ENCODE measurements at places on chromosomes 5 and 9. TPM values are rescaled to one million over a fixed set of nuclear protein-coding genes. Genes with fewer than 3 reads are reported as not detected.
A peak's percentile ranks its signal among the peaks of the same experiment; 100 is the strongest.

- no peak overlapping the region for H3K27ac ChIP-seq
- H3K27me3 ChIP-seq: peaks cover 5% of the 10 kb centered on the region
- no peak for DNase-seq
- H3K4me3 ChIP-seq: peak overlapping the region; percentile 65
- H3K4me1 ChIP-seq: peaks cover 34% of the 10 kb centered on the region
- no peaks in the 10 kb centered on the region for H3K36me3 ChIP-seq
These were observed 70.4 kb downstream of the MVB12B start for GRCh38 chr9:126397056-126397455.

GRCh38 chr9:87354147-87354546 lies 143.5 kb upstream of the DAPK1 start:
- H3K4me3 ChIP-seq: no peak overlapping the region
- H3K36me3 ChIP-seq: no peaks in the 10 kb centered on the region
- DNase-seq: no peak
- no peaks in the 10 kb centered on the region for H3K4me1 ChIP-seq
- H3K27ac ChIP-seq: no peak overlapping the region

DNA sequence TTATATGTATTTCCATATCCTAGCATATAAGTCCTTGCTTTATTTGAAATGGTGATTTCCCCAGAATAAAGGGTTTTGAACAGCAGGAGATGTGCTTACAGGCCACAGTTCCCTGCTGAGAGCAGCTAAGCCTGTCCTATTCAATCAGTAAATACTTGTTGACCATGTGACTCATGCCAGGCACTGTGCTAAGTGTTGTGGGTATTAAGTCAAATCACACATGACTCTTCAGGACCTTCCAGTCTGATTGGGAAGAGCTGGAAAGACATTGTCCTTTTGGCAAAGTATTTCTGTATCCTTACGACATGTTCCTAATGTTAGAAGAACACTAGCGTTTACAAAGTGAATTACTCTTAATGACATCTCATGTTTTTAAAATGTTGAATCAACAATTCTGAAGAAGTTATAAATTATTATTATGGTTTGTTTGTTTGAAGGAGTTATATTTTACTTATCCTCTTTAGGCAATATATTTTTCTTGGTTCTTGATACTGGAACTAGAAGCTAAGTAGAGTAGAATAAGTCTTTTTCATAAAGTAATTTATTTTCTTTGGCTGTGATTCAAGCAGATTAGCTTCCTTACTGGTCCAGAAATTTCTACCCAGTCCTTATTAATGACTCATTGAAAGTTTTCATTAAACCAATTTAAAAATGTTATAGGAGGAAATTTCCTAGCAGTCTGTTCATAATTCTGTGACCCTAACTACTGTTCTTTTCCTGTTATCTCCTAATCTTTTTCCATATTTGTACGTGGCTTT lies 82.1 kb downstream of the GAPVD1 start:
- H3K27me3 ChIP-seq: no peaks in the 10 kb centered on the region
- DNase-seq: no peak
- H3K27ac ChIP-seq: no peak overlapping the region
- no peak overlapping the region for H3K4me3 ChIP-seq
- peaks cover 6% of the 10 kb centered on the region for H3K36me3 ChIP-seq

- DNase-seq: no peak
- H3K27ac ChIP-seq: no peak overlapping the region
- no peaks in the 10 kb centered on the region for H3K36me3 ChIP-seq
- no peak overlapping the region for H3K4me3 ChIP-seq
- H3K27me3 ChIP-seq: no peaks in the 10 kb centered on the region
These were observed 655.3 kb downstream of the HTR1A start for GRCh38 chr5:63306909-63307308.

DNA sequence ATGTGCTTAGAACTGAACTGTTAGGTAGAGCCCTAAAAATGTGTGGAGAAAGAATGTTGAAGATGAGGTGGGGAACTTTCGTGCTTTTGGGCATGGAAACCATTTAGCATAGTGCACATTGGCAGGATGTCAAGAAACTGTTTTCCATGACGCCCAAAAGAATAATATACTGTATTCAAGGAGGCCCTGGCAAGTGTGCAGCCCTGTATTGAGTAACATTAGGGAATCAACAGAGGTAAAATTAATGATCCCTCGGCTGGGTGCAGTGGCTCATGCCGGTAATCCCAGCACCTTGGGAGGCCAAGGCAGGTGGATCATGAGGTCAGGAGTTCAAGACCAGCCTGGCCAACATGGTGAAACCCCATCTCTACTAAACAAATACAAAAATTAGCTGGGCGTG lies 20.9 kb upstream of the PLIN2 start:
- H3K27ac ChIP-seq: no peak overlapping the region
- no peaks in the 10 kb centered on the region for H3K36me3 ChIP-seq
- no peaks in the 10 kb centered on the region for H3K27me3 ChIP-seq
- no peaks in the 10 kb centered on the region for H3K4me1 ChIP-seq
- no peak overlapping the region for H3K4me3 ChIP-seq

- DNase-seq: no peak
- H3K4me3 ChIP-seq: no peak overlapping the region
- no peaks in the 10 kb centered on the region for H3K36me3 ChIP-seq
- H3K27ac ChIP-seq: no peak overlapping the region
- H3K27me3 ChIP-seq: no peaks in the 10 kb centered on the region
- H3K4me1 ChIP-seq: no peaks in the 10 kb centered on the region
These were observed 360.3 kb downstream of the LRRC70 start for GRCh38 chr5:62938927-62939326.

GRCh38 chr5:155631116-155631515 lies 617.6 kb downstream of the KIF4B start:
- no peaks in the 10 kb centered on the region for H3K4me1 ChIP-seq
- H3K27me3 ChIP-seq: peaks cover 28% of the 10 kb centered on the region
- no peak for DNase-seq
- H3K4me3 ChIP-seq: no peak overlapping the region
- H3K36me3 ChIP-seq: no peaks in the 10 kb centered on the region

GRCh38 chr5:9712911-9713310 lies 82.8 kb upstream of the TAS2R1 start:
- no peak for DNase-seq
- no peaks in the 10 kb centered on the region for H3K4me1 ChIP-seq
- H3K27me3 ChIP-seq: no peaks in the 10 kb centered on the region
- no peak overlapping the region for H3K27ac ChIP-seq
- H3K36me3 ChIP-seq: peaks cover 5% of the 10 kb centered on the region

DNA sequence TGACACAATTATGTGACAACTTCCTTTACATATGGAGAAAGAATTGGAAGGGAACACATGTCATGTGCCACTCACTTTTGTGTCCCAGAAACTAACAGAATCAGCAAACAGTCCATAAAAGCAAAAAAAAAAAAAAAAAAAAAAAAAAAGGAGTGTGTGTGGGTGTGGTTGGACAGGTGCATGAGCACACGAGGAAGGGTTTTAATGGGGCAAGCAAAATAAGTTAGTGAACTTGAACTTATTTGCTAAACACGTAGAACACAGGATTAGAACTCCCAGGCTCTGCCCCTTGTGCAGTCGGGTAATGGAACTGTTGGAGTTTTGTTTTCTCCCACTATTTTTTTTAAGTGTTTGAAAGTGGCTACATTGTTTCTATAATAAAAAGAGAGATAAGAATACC lies 74.8 kb upstream of the PJA2 start:
- peaks cover 14% of the 10 kb centered on the region for H3K27me3 ChIP-seq
- H3K4me1 ChIP-seq: no peaks in the 10 kb centered on the region
- no peak overlapping the region for H3K4me3 ChIP-seq

DNA sequence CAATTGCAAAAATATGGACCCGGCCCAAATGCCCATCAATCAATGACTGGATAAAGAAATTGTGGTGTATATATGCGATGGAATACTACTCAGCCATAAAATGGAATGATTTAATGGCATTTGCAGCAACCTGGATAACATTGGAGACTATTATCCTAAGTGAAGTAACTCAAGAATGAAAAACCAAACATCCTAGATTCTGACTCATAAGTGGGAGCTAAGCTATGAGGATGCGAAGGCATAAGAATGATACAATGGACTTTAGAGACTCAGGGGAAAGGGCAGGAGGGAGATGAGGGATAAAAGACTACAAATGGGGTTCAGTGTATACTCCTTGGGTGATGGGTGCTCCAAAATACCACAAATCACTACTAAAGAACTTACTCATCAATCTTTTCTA lies 247.6 kb upstream of the FBXL7 start:
- H3K27ac ChIP-seq: no peak overlapping the region
- no peaks in the 10 kb centered on the region for H3K4me1 ChIP-seq
- no peaks in the 10 kb centered on the region for H3K27me3 ChIP-seq

- H3K27me3 ChIP-seq: no peaks in the 10 kb centered on the region
- peaks cover 49% of the 10 kb centered on the region for H3K4me1 ChIP-seq
- no peak for DNase-seq
- H3K27ac ChIP-seq: peak overlapping the region; percentile 88
These were observed 75.4 kb upstream of the RPS23 start for GRCh38 chr5:82353522-82353921.

DNA sequence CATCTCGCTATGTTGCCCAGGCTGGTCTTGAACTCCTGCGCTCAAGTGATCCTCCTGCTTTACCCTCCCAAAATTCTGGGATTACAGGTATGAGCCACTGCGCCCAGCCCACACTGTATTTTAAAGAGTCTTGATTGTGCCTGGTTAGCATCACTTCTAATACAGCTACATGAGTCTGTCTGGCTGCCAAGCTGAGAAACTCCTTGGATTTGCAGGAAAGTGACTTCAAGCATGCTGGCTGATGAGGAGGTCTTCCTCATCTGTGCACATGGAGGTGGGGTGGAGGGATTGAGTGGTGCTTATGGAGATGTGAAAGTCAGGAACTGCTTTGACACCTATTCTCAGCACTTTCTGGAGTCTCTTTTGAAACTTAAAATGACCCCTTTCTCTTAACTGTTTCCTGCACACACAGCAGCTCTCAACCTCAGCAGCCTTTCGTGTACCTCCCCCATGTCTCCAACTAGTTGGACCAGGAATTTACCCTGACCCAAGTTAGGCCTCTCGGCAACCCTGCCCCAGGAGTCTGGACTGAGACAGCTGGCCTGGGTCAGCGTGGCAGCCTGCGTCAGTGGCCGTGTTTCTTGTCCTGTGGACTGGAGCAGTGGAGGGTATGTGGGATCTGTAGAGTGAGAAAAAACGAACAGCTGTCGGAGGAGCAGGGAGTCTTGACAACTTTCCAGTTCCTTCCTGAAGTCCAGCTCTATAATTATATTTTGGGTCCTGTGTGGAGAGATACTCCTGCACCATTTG lies 72.5 kb downstream of the ACER2 start:
- H3K4me1 ChIP-seq: no peaks in the 10 kb centered on the region
- H3K4me3 ChIP-seq: no peak overlapping the region
- DNase-seq: no peak
- H3K27me3 ChIP-seq: peaks cover 32% of the 10 kb centered on the region

- no peak overlapping the region for H3K27ac ChIP-seq
- peaks cover 39% of the 10 kb centered on the region for H3K27me3 ChIP-seq
- H3K4me1 ChIP-seq: peaks cover 5% of the 10 kb centered on the region
- H3K36me3 ChIP-seq: no peaks in the 10 kb centered on the region
- DNase-seq: no peak
These were observed 230.3 kb downstream of the GLIS3 start for GRCh38 chr9:4069457-4070153.

DNA sequence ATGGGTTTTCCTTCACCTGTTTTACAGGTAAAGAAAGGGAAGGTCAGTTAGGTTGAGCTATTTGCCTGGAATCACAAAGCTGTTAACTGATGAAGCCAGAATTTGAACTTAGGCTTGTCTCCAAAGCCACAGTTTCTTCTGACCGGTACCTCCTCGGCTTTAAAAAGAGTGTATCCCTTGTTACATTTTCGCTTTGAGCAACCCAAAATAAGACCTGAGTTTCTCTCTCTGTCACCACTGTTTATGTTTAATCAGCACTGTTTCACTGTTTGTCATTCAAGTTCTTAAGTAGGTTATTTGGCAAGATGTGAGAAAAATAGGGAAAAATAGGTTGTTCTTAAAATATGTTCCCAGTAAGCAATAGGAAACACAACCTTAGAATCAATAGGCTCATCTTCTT lies 84.6 kb downstream of the VCAN start:
- H3K4me3 ChIP-seq: no peak overlapping the region
- no peaks in the 10 kb centered on the region for H3K36me3 ChIP-seq
- no peaks in the 10 kb centered on the region for H3K4me1 ChIP-seq
- no peak overlapping the region for H3K27ac ChIP-seq
- peaks cover 11% of the 10 kb centered on the region for H3K27me3 ChIP-seq

DNA sequence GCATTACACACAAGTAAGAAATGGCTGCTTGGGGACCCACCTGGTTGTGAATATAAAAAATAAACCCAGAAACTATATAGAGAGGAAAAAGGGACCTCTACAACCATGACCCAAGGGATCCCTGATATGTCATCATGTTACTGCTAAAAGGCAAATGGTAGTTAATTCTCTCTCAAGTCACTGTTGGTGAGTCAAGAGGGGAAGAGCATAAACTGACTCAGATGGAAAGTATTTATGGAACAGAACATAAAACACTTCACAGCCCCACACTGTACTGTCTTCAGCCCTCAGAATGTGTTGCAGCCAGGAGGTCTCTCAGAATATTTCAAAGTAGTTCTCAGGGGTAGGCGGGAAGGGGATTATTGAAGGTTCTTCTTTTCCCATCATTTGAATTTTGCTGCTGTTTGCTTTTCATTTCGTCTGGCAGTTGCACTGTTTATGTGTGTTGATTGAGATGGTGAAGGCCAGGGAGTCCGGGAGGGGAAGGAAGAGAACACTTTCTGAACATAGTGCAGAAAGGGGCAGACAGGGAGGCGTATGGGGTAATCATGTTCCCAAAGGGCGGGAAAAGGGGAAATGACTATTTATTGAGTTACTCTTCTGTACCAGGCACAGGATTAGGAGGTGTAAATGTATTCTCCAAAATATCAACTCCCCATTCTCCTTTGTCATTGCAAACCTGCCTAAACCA lies 85.5 kb downstream of the TEK start:
- H3K4me3 ChIP-seq: no peak overlapping the region
- no peaks in the 10 kb centered on the region for H3K36me3 ChIP-seq
- no peaks in the 10 kb centered on the region for H3K27me3 ChIP-seq
- H3K4me1 ChIP-seq: no peaks in the 10 kb centered on the region

Gene GFI1B
- total RNA-seq: not detected

Gene FGF10
- not detected for total RNA-seq

Gene DIAPH1
- 280 TPM for total RNA-seq

Gene WWC1
- not detected for total RNA-seq

Gene FSD1L
- 2.3 TPM for total RNA-seq

Gene EEIG1
- total RNA-seq: 16.4 TPM

Gene RAB3C
- total RNA-seq: not detected

Gene SEMA5A
- not detected for total RNA-seq

Gene RAD23B
- 94.7 TPM for total RNA-seq

Gene PRUNE2
- 0.57 TPM for total RNA-seq

Gene PKN3
- total RNA-seq: 8.0 TPM

Gene LHX3
- total RNA-seq: 0.12 TPM

Gene DIPK1B
- total RNA-seq: not detected

Gene TXNDC15
- 69.9 TPM for total RNA-seq

Data from natural killer cell treated with Interleukin-12 subunit alpha and Interleukin-12 subunit beta and Interleukin-15 and Interleukin-18, amount 100 ng/mL, for 72 hours (primary cell).